NCI-H345 (cell line): ENCODE measurements at places on chromosomes 2 and 18.
A peak's percentile ranks its signal among the peaks of the same experiment; 100 is the strongest.

DNA sequence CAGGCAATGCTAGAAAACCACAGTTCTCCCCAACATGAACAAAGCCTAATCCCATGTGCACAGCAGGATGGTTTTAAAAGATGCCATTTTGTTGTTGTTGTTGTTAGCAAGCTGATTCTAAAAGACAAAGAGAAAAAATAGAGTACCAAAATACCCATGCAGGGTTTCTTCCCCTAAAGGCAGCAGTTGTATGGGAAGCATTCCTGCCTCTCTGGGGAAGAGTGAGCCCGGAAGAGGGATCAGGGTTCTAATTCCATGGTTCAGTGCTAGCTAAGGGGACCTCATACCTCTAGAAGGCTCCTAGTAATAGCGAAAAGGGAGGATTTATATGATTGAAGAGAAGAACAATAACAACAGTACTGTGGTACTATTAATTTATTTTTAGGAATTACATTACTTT is 327.6 kb downstream of the DPP10 start:
- DNase-seq = no peak

DNA sequence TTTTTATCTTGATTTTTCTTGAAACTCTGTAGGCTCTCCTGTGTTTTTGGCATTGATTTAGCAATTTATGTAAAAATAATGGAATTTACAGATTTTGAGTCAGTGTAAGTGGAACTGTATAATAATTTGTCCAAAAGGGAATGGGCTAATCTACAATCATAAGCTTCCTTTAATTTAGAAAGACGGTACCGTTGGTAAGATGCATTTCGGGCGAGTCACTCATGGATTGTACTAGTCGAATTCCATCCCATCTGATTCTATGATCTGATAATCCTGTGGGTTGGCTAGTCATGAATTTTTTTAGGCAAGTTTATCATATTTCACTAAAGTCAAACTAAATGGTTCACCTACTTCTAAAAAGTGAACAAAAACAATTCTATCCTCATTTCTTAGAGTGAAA is 133.4 kb downstream of the ZNF407 start:
- no peak for DNase-seq

- DNase-seq = peak; percentile 70
Measured at GRCh38 chr18:7926526-7926925, 359.4 kb downstream of the PTPRM start.

DNA sequence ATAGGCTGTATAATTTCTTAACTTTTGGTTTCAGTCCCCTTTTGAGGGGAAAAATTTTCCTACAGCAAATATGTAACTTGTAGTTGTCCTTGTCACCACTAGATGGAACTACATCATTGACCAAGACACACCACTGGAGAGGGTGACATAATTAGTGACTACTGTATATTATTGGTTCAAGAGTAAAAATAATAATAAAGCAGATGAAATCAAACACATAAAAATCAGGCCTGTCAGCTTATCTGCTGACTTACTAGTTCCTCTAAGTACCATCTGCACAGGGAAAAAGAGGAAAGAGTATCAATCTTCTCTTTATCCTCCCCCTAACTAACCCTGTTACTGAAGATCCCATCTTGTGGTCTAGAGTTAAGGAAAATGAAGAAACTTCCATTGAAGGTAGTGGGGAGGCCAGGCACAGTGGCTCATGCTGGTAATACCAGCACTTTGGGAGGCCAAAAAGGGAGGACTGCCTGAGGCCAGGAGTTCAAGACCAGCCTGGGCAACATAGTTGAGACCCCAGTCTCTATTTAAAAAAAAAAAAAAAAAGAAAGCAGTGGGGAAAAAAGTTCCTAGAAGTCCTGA is 29.6 kb upstream of the ENOSF1 start:
- DNase-seq = peak; percentile 21

DNA sequence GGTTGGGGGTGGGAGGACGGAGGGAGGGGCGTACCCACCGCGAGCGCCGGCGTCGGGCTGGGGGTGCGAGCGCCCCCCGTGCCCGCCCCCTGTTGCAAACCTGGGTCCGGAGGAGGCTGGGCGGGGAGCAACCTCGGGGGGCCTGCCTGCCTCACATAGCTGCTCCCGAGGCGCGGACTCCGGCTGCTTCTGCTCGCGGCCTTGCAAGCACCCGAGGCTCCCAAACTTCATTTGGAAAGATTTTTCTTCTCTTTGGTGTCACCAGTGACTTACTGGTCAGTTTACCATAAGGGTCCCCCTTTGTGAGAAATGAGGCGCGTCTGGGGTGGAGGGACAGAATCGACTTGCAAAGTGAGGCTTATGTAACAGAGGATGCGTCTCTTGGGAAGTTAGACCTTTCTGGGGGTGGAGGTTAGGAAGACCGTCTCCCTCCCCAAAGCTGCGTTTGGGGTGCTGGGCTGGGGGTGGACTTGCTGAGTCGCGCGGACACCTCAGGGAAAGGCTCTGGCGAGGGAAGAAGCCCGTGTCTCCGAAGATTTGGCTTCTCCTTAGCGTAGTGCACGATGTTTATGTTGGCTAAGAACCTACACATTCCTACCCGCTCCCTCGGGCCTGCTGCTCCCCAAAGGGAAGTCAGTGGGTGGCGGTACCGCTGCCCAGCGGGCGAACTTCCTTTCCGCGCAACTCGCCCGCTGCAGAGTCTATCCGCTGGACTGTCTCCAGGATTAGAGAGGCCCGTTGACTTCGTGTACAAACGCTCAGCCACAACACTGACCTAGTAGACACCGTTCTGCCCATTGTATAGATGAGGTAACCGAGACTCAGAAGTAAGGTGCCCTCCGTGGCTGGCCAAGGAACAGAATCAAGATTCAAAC is 559 bp downstream of the TMEM37 start:
- DNase-seq = no peak

DNA sequence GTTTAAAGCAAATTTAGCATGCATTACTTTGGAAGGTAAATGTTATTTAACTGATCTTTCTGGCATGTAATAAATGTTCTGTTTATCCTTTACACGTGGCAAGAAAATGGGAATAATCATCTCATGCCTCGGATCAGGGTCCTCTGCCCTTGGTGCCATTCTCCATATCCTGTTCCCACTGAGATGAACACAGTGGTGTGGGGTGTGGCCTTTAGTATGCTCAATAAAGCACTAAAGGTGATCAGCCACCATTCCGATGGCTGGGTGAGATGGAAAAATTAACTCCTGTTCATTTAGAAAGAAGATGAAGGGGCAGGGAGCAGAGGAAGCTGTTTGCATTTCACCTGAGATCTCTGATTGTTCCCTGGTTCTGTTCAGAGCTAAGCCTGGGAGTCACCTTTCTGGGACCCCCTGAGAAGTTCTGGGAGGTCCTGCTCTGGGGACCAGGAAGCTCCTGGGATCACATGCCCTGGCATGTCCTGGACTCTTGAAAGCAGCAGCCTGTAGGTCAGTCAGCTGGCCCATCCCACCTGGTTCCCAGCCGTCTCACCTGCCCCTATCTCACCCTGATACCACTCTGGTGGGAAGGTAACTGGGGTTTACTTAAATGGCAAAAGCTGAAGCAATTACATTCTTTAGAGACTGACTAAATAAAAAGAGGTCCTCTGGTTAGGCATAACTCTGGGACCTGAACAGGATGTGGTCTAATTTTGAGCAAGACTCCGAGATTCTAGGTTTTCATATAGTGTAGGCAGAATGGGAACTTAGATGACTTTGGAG is 288.9 kb upstream of the EPAS1 start:
- no peak for DNase-seq

DNA sequence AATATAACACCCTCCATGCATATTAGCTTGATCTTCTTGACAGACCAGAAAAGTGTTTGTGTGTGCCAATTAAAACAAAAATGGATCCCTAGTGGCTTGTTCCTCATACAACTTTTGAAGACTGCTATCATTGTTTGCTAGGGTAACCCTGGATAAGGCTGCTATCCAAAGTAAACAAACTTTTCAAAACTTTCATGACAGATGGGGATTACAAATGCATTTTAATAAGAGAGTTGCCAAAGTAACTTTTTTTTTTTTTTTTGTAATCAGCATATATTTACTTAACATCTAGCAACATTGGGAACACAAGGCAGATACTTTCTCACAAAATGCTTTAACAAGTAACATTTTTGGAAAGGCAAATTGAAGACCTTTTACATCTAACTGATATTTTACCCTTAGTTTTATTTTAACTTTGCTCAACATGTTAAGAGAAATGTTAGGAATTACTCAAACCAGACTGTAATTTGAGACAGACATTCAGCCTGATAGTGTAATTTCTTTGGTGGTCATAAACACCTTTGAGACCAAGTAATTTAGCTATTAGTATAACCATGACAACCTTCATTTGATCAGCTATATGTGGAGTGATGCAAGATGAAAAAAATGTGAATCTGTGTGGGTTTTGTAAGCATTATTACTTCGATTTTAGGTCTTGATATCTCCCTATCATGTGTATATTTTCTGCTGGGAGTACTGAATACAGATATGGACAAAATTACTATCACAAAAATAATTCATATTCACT is 300.9 kb downstream of the ARHGAP15 start:
- no peak for DNase-seq

GRCh38 chr2:230634146-230634545 is 78.5 kb upstream of the CAB39 start:
- no peak for DNase-seq

GRCh38 chr2:176130957-176131847 is 1.7 kb downstream of the HOXD8 start:
- DNase-seq = no peak

- DNase-seq = no peak
Measured at GRCh38 chr2:182078988-182079602, 93.4 kb downstream of the PPP1R1C start.

DNA sequence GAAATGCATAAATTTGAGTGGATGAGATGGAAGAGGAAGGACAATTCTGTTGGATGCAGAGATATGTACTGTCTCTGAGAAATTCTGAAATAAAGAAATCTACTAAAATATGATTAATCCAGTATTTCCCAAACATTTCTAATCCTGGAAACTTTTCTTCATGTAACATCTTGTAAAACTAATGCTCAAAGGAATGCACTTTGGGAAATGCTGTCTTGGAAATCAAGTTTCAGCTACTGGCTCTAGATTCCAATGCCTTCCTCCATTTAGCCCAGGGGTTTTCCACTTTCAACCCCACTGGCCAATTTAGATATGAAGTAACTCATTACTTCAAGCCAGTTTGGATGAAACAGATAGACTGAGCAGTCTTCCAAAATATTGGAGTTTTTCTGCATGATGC is 355.1 kb downstream of the TXNL1 start:
- no peak for DNase-seq

GRCh38 chr2:107785756-107786155 is 40.9 kb upstream of the RGPD4 start:
- DNase-seq = no peak

DNA sequence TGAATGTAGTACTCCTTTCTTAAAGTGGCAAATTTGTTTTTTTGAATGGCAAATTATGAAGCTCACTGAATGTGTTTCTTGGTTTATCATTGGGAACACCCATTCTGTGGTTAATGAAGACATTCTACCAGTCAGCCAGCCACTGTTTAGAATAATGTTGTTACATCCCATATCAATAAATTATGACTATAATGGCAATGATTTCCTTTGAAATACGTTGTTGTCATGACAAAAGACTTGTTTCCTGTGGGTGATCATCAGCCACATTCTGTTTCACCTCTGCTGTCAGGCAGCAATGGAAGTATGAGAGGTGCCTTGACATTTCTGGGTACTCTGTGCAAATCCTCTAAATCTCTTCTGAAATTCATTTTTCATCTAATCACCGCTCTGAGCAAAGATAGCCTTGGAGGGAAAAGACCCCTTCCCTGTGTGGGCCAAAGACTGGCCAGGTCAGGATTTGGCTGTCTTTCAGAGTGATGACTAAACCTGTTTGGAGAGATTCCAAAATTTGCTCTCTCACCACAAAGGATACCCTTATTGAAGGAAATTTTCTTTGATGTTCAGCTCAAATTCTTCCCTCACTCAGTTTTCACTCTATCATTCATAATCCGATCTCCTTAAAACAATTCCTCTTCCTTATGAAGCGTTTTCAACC is 869.2 kb downstream of the BCL11A start:
- no peak for DNase-seq

- DNase-seq = no peak
Measured at GRCh38 chr2:239765076-239765845, 259.9 kb downstream of the NDUFA10 start.

GRCh38 chr2:7845332-7845731 is 836.5 kb upstream of the ID2 start:
- no peak for DNase-seq
